Activated T-cell treated with anti-CD3 and anti-CD28 coated beads for 24 hours (primary cell): ENCODE measurements at places on chromosomes 13 and 19.

DNA sequence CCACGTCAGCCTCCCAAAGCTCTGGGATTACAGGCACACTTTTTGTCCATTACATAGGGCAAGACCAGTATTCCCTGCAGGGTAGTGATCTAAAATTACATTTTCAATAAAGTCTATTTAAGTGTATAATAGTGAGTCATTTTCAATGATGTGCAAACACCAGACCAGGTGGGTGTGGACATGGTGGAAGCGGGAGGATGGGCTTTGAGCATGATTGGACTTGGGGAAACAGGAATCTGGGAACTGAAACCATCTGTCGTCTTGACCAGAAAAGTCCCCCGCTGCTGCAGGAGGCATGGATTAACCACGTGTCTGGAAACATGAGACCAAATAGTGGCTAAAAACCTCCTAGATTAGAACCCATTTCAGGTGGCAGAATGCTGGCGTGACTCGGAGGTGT, 4.9 kb downstream of the FXYD3 start:
- no peak for DNase-seq

DNA sequence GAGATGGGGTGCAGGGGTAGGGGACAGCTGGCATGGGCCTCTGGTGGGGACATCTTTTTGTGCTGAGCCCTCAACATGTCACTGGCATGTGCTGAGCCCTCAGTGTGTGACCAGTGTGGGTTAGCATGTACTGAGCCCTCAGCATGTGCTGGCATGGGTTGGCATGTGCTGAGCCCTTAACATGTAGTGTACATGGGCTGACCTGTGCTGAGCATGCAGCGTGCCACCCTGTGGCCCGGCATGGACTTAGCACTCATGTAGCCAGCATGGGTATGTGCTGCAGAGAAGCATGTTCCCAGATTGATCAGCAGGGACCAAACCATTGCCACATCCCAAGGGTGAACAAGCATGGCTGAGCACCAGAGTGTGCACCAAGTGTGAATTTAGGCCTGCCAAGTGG, 11.5 kb downstream of the HIPK4 start:
- DNase-seq: no peak

DNA sequence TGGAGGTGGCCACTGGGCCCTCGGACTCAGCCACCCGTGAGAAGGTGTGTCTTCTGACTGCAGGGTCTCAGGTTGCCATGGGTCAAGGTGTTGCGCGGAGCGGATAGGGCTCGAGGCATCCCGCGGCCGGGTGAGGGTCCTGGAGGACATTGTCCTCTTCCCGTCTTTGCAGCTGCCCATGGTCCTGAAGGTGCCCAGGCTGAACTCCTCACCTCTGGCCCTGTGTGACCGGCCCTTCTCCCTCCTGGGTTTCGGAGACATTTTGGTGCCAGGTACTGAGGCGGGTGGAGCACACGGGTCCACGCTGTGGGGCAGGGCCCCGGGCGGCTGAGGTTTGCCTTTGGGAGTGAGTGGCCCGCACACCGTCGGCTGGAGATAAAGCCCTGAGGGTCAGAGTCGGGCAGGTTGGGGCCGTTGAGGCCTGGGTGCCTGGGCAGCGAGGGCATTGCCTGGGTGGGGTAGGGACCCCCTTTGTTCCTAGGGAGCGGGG, 15.6 kb upstream of the TMPRSS9 start:
- no peak for DNase-seq

GRCh38 chr13:112904436-112904960, 64.5 kb upstream of the MCF2L start:
- DNase-seq: no peak

DNA sequence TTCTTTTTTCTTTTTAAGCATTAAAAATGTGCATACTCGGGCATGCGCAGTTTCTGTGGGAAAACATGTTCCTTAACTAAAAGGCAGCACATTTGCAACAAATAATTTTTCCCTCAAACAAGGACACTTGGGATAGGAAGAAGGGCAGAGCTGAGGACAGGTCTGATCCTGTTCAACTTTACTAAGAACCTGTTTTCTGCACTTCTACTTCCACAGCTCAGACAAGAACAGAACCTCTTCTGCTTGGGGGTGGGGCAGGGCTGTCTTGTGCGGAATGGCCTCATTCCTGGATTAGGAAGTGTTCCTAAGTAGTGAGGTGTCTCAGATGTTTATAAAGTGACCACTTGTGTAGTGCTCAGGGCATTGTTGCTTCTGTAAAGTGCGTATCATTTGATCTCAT, 18.3 kb downstream of the SAFB start:
- DNase-seq: no peak

DNA sequence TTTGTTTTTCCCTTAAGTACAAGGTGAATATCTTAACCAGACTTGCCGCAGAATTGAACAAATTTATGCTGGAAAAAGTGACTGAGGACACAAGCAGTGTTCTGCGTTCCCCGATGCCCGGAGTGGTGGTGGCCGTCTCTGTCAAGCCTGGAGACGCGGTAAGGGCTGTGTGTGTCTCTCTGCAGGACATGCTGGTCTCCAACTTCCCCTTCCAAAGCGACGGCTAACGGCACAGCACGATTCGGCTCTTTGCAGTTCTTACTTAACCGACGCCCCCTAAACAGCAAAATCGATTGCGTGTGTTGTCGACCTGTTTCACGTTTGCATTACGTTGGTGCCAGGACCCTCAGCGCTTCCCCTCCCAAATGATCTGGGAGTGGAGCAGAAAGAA, 73.2 kb downstream of the GGACT start:
- DNase-seq: no peak

DNA sequence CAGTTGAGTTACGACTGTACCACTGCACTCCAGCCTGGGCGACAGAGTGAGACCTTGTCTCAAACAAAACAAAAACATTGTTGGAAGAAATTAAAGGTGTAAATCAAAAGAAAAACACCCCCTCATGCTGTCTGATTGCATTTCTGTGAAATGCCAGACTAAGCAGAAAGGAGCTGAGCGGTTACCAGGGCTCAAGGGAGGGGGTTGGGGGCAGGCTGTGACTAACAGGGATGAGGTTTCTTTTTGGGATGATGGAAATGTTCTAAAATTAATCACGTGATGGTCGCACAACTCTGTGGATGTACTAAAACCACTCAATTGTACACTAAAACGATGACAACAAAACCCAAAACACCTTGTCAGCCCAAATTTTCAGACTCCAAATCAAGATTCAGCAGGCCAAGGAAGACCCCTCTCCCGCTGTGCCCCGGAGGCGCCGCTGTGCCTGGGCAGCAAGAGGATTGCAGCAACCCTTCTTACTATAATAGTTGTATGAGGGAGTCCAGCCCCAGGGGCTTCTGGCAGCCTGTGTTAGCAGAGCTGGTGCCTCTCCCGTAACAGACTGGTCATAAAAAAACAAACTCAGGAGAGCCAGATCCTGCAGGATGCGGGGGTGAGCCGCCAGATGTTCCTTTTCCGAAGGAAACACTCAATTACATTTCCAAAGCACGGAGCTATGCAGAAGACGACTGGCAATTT, 20.9 kb downstream of the CAPS start:
- DNase-seq: no peak

GRCh38 chr19:10104665-10105508, 1.3 kb upstream of the PPAN start:
- peak; percentile 71 for DNase-seq

DNA sequence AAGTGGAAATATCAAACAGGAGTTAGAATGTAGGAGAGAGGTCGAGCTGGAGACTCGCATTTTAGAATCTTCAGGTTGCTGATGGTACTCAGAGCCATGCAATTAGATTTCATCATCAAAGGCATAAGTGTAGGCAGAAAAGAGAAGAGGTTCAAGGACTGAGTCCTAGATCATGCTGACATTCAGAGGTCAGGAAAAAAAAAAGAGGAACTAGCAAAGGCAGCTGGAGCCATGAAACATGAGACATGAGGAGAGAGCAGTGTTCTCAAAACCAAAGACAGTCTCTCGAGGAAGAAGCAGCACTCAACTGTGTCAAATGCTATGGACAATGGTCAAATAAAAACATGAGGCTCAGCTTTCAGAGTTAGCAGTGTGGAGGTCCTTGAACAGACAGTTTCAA, 12.4 kb upstream of the TPP2 start:
- DNase-seq: no peak

- no peak for DNase-seq
Observed at GRCh38 chr19:13797870-13798269, 2.6 kb downstream of the ZSWIM4 start.

DNA sequence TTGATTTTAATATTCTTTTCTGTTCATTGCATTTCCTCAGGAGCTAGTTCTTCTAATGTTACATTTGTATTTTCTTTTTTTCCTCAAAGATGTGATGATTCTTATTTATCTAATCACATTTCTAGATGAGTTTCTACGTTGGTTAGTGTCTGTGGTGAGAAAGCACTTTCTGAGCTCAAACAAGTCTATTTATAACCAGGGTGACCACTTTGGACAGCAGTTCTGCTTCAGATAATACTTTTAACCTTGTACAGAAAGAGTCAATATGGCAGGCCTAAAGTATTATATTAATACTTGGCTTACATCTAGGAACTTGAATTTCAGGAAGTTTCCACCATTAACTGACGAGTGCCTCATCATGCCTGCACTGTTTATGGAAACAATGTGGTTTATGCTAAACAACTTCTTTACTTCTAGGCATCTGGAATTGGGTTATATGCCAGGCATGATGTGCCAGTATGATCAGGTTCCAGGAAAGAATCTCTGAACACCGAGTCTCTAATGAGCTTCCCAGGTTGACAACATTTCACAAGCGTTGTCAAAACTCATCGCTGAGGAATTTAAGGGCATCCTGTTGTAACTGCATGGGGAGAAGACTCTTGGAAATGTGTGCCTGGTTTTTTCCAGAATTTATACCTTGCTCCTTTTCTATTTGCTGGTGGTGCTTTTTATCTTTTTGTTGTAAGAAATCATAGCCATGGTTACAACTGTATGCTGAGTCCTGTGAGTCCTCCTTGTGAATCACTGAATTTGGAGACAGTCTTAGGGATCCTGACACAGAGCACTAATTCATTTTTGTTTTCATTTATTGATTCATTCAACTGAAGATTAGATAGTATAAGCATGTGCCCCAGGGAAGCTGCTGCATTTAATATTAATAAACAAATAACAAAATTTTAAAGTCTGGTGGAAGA, 344.4 kb upstream of the PCDH9 start:
- no peak for DNase-seq

GRCh38 chr13:59360108-59360507, 803.6 kb downstream of the DIAPH3 start:
- no peak for DNase-seq

DNA sequence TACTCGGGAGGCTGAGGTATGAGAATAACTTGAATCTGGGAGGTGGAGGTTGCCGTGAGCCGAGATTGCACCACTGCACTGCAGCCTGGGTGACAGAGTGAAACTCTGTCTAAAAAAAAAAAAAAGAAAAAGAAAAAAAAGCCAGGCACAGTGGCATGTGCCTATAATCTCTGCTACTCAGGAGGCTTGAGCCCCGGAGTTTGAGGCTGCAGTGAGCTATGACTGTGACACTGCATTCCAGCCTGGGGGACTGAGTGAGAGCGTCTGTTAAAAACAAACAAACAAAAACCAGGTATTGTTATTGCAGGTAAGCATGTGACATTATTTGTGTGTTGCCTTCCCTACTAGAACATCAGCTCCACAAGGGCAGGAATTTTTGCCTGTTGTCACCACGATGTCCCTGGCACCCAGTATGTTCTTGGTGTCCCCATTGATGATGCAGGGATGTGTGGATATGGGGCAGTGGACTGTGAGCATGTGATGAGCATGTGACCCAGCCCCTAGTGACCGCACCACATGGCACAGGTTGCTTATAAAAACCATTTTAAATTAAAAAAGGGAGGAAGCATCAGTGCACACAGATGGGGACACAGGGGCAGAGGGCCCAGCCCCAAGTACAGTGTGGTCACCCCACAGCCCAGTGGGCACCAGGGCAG, 1.6 kb upstream of the KANK2 start:
- DNase-seq: no peak

DNA sequence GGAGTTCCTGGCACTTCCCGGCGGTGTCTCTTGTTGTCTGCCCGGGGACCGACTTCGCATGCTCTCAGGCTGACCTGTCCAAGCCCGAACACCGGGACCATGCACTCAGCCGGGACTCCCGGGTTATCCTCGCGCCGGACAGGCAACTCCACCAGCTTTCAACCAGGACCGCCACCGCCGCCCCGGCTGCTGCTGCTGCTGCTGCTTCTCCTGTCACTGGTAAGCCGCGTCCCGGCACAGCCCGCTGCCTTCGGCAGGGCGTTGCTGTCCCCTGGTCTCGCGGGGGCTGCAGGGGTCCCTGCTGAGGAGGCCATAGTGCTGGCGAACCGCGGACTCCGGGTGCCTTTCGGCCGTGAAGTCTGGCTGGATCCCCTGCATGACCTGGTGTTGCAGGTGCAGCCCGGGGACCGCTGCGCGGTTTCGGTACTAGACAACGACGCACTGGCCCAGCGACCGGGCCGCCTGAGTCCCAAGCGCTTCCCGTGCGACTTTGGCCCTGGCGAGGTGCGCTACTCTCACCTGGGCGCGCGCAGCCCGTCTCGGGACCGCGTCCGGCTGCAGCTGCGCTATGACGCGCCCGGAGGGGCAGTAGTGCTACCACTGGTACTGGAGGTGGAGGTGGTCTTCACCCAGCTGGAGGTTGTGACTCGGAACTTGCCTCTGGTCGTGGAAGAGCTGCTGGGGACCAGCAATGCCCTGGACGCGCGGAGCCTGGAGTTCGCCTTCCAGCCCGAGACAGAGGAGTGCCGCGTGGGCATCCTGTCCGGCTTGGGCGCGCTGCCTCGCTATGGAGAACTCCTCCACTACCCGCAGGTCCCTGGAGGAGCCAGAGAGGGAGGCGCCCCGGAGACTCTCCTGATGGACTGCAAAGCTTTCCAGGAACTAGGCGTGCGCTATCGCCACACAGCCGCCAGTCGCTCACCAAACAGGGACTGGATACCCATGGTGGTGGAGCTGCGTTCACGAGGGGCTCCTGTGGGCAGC, 661 bp downstream of the FREM2 start:
- no peak for DNase-seq

GRCh38 chr19:1267477-1268225, 1.5 kb upstream of the CIRBP start:
- DNase-seq: no peak

GRCh38 chr19:34489175-34489574, 7.6 kb downstream of the WTIP start:
- DNase-seq: no peak

GRCh38 chr19:52694921-52695320, 39.9 kb downstream of the ZNF611 start:
- DNase-seq: no peak

DNA sequence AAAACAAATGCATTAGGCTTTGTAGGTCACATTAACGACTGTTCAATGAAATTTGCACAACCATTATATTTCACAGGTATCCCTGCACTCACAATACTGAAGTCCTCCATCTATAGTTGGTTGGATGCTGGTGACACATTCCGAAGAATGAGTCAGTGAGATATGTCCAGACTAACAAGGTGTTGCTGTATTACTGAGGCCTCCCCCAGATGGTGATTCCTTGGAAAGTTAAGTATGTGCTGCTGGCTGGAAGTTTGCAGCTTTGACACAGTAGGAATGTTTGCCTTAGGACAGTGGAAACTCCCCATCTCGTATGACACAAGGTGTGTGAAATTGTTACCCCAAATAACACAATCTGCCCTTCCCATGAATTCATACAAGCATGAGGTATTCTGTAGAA, 46.6 kb downstream of the FGF14 start:
- no peak for DNase-seq

- DNase-seq: no peak
Observed at GRCh38 chr19:46744005-46744691, 1.7 kb upstream of the FKRP start.
